Glutamatergic neuron (in vitro differentiated cells): ENCODE measurements at places on chromosomes 16 and 17. TPM values are rescaled to one million over a fixed set of nuclear protein-coding genes. Genes with fewer than 3 reads are reported as not detected.

The TLCD2 gene
- total RNA-seq = 0.96 TPM

The SLC35G6 gene
- 0.34 TPM for total RNA-seq

- DNase-seq = no peak
Measured at GRCh38 chr17:83129676-83130075, 50.3 kb downstream of the METRNL start.

DNA sequence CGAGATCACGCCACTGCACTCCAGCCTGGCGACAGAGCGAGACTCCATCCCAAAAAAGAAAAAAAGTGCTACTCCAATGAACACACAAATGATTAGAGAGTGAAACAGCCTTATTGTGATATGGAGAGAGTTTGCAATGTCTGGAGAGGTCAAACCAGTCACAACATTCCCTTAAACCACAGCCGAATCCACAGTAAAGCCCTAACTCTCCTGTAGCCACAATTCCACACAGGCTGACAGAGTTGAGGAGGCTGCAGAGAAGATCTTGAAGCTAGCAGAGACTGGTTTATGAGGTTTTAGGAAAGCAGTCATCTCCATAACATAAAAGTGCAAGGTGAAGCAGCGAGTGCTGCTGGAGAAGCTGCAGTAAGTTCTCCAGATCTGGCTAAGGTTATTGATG lies 6.7 kb downstream of the RNF213 start:
- DNase-seq = no peak

DNA sequence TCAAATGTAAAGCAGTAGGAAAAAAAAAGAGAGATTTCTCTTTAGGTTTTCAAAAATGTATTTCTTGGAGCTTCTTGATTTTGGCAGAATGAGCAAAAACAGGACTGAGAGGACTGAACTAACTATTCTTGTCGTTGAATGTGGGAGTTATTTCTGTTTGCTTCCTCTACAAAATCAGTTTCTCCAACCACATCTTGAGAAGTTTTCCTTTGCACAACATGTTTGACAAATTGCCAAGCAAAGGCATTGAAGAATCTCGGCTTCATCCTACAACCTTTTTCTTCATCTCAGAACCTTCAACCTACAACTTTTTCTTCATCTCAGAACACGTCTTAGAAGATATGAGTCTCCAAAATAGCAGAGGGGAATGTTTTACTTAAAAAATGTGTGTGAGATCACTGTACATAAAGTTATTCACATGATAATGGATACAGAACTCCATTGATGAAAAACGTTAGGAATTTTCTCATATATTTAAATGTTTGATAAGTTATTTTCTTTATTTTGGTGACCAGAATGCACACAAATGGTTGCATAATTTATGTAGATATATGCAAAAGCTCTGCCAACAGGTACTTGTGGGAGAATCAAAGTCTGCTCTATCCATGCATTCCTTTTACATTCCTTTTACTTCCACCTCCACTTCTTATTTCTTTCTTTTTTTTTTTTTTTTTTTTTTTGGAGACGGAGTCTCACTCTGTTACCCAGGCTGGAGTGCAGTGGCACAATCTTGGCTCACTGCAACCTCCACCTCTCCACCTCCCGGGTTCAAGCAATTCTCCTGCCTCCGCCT lies 370.0 kb downstream of the KCNJ2 start:
- no peak for DNase-seq

- no peak for DNase-seq
Measured at GRCh38 chr17:73514146-73514863, 129.9 kb downstream of the SDK2 start.

- DNase-seq = no peak
Measured at GRCh38 chr17:44905006-44906000, 6.1 kb upstream of the EFTUD2 start.

GRCh38 chr17:19554393-19554792 lies 20.7 kb downstream of the SLC47A1 start:
- DNase-seq = no peak

- DNase-seq = no peak
Measured at GRCh38 chr17:80758481-80759376, 214.1 kb downstream of the RPTOR start.

GRCh38 chr17:61135782-61136181 lies 263.9 kb upstream of the TBX2 start:
- no peak for DNase-seq
